ENCODE measurements at places on chromosomes 5 and 9.
A peak's percentile ranks its signal among the peaks of the same experiment; 100 is the strongest.

DNA sequence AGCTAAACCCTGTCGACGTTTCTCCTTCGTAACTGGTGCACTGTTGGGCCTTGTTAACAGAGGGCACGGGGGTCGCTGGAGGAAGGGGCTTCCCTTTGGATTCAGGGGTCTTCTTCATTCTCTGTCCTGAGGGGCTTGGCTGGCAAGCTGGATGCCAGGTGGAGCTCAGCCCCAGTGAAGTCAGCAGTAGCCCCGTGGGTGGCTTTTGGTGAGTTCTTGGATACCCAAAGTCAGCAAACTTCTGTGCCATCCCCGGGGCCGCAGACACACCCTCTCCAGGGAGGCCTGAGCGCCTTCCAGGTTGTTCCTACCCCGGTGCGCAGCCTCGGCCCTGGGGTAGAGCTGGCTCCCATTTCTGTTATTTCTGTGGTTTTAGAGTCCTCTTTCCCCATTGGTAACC is 12.3 kb upstream of the OBP2A start:
- H3K36me3 ChIP-seq: no peaks in the 10 kb centered on the region
- no peaks in the 10 kb centered on the region for H3K4me1 ChIP-seq
- H3K4me3 ChIP-seq: no peak overlapping the region
- no peak overlapping the region for H3K27ac ChIP-seq
- DNase-seq: no peak
- H3K27me3 ChIP-seq: peaks cover 14% of the 10 kb centered on the region

GRCh38 chr9:88947581-88948573 is 43.4 kb upstream of the S1PR3 start:
- DNase-seq: no peak
- no peaks in the 10 kb centered on the region for H3K36me3 ChIP-seq
- H3K27ac ChIP-seq: no peak overlapping the region
- H3K27me3 ChIP-seq: no peaks in the 10 kb centered on the region
- no peaks in the 10 kb centered on the region for H3K4me1 ChIP-seq

DNA sequence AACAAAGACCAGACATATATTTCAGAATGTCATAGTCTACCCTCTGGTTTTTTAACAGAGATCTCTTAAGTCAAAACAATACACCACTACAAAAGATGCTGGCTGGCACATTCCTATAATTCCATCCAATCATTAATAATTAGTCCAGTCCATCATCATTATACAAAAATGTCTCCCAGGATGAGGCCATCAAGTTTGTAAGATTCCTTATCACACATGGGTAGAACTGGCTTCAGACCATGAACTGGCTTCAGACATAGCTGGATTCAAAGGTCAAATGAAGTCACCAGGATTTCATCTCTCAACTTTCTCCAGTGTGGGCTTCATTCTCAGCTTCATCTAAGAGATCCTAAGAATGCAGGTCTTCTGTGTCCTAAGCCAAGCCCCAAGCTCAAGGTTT is 147.1 kb downstream of the ENC1 start:
- peaks cover 3% of the 10 kb centered on the region for H3K4me1 ChIP-seq
- H3K27ac ChIP-seq: no peak overlapping the region
- no peak for DNase-seq
- no peak overlapping the region for H3K4me3 ChIP-seq
- H3K27me3 ChIP-seq: no peaks in the 10 kb centered on the region
- H3K36me3 ChIP-seq: no peaks in the 10 kb centered on the region

GRCh38 chr9:29319736-29320513 is 1746.6 kb upstream of the C9orf72 start:
- no peak overlapping the region for H3K4me3 ChIP-seq
- no peaks in the 10 kb centered on the region for H3K36me3 ChIP-seq
- no peaks in the 10 kb centered on the region for H3K27me3 ChIP-seq
- H3K27ac ChIP-seq: no peak overlapping the region
- DNase-seq: no peak

DNA sequence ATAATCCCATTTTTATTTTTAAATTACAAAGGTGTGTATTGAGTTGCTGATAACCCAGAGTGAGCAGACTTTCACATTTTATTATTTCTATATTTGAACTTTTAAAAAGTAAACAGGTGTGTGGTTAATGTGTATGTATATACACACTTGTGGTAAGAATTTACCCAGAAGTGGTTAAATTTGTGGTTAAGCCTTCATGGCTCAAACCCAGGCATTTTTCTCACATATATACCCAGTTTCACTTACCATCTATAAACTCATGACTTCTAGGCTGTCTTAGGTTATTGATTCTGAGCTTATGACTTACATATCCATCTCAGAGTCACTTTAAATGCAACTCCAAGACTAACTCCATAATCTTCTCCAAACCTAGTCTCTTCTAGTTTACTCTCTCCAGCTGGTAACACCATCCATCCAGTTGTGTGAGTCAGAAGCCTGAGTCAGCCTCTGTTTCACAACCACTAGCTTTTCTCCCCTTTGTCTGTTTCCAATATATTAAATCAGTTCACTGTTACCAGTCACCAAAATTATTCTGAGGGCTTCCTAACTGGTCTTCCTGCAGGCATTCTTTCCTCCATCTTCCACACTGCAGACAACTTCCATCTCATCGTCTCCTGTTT is 20.2 kb downstream of the ZBED3 start:
- H3K27me3 ChIP-seq: no peaks in the 10 kb centered on the region
- peaks cover 11% of the 10 kb centered on the region for H3K36me3 ChIP-seq
- H3K4me1 ChIP-seq: no peaks in the 10 kb centered on the region

DNA sequence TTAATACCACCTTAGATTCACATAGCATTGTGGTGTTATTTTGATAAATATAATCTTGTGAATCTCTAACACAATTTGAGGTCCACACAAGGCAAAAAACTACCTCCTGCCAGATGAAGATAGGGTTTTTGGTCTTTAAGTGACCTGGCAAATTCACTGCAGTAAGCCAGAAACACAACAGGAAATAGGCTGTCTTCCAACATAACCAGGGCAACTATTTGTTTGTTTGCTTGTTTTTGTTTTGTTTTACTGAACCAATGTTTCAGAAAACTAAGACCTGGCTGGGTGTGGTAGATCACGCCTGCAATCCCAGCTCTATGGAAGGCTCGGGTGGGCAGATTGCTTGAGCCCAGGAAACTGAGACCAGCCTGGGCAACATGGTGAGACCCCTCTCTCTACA is 95.5 kb downstream of the USP20 start:
- H3K27me3 ChIP-seq: no peaks in the 10 kb centered on the region
- peaks cover 3% of the 10 kb centered on the region for H3K36me3 ChIP-seq
- DNase-seq: no peak
- H3K4me3 ChIP-seq: no peak overlapping the region

- H3K4me1 ChIP-seq: no peaks in the 10 kb centered on the region
- no peak overlapping the region for H3K27ac ChIP-seq
- DNase-seq: no peak
- H3K4me3 ChIP-seq: no peak overlapping the region
- H3K36me3 ChIP-seq: no peaks in the 10 kb centered on the region
These were observed 293.5 kb downstream of the HINT1 start for GRCh38 chr5:130871346-130872086.

- peaks cover 4% of the 10 kb centered on the region for H3K36me3 ChIP-seq
- H3K4me1 ChIP-seq: no peaks in the 10 kb centered on the region
- H3K4me3 ChIP-seq: no peak overlapping the region
- H3K27me3 ChIP-seq: no peaks in the 10 kb centered on the region
These were observed 185.0 kb downstream of the GAPVD1 start for GRCh38 chr9:125446561-125447094.

DNA sequence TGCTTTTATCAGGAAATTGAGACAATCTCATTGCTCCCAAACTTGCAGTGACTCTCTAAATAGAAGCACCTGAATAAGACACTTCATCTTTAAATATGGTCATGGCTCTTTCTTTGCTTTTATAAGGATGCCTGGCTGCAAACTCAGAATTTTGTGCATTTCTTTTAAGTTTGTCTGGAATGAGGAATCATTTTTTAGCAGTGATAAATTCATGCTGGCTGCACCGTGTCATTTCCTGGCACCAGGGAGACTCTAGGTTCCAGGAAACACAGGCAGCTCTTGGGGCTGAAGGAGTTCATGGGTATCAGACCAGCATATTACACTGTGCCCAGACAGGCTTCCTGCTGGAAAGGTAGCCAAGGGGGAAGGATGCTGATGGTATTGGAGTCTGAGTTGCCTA is 109.9 kb downstream of the NUDT12 start:
- no peak overlapping the region for H3K27ac ChIP-seq
- H3K36me3 ChIP-seq: no peaks in the 10 kb centered on the region
- H3K27me3 ChIP-seq: no peaks in the 10 kb centered on the region
- no peak overlapping the region for H3K4me3 ChIP-seq

- DNase-seq: no peak
- no peaks in the 10 kb centered on the region for H3K36me3 ChIP-seq
- H3K27me3 ChIP-seq: peaks cover 3% of the 10 kb centered on the region
- H3K4me1 ChIP-seq: no peaks in the 10 kb centered on the region
- no peak overlapping the region for H3K27ac ChIP-seq
These were observed 21.0 kb downstream of the ESM1 start for GRCh38 chr5:54964405-54964804.

GRCh38 chr5:123561230-123561629 is 49.3 kb downstream of the CSNK1G3 start:
- no peaks in the 10 kb centered on the region for H3K27me3 ChIP-seq
- H3K4me3 ChIP-seq: no peak overlapping the region
- DNase-seq: no peak
- no peak overlapping the region for H3K27ac ChIP-seq
- H3K36me3 ChIP-seq: peaks cover 1% of the 10 kb centered on the region
- no peaks in the 10 kb centered on the region for H3K4me1 ChIP-seq

- H3K4me1 ChIP-seq: peaks cover 9% of the 10 kb centered on the region
- no peak for DNase-seq
- H3K27ac ChIP-seq: no peak overlapping the region
- no peaks in the 10 kb centered on the region for H3K36me3 ChIP-seq
- no peak overlapping the region for H3K4me3 ChIP-seq
These were observed 156.3 kb downstream of the HMHB1 start for GRCh38 chr5:143968071-143968878.

- no peaks in the 10 kb centered on the region for H3K36me3 ChIP-seq
- H3K27me3 ChIP-seq: no peaks in the 10 kb centered on the region
- H3K27ac ChIP-seq: no peak overlapping the region
- DNase-seq: no peak
- H3K4me1 ChIP-seq: no peaks in the 10 kb centered on the region
- no peak overlapping the region for H3K4me3 ChIP-seq
These were observed 260.3 kb upstream of the ADAMTS16 start for GRCh38 chr5:4879693-4880303.

GRCh38 chr5:169044962-169045361 is 256.0 kb downstream of the SLIT3 start:
- H3K4me1 ChIP-seq: peaks cover under 1% of the 10 kb centered on the region
- no peaks in the 10 kb centered on the region for H3K27me3 ChIP-seq
- no peaks in the 10 kb centered on the region for H3K36me3 ChIP-seq
- H3K4me3 ChIP-seq: no peak overlapping the region
- no peak for DNase-seq

DNA sequence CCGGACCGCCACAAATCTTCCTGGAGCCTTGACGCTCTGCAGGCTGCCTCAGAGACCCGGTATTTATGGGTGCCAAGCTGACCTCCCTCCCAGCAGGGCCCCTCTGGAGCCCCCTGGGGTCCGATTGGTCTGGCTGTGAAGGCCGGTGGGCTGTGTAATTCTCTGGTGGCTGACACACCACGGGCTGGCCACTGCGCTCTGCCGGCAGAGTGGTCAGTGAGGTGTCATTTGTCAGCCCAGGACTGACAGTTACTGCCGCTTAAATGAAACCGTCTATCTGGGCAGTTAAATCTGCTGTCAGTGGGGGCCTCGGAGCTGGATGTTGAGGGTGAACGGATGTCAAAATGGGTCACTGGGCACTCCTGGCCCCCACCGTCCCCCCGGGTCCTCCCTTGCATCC is 10.7 kb downstream of the NR5A1 start:
- no peak overlapping the region for H3K4me3 ChIP-seq
- H3K4me1 ChIP-seq: no peaks in the 10 kb centered on the region
- H3K27me3 ChIP-seq: peaks cover 21% of the 10 kb centered on the region
- no peaks in the 10 kb centered on the region for H3K36me3 ChIP-seq

DNA sequence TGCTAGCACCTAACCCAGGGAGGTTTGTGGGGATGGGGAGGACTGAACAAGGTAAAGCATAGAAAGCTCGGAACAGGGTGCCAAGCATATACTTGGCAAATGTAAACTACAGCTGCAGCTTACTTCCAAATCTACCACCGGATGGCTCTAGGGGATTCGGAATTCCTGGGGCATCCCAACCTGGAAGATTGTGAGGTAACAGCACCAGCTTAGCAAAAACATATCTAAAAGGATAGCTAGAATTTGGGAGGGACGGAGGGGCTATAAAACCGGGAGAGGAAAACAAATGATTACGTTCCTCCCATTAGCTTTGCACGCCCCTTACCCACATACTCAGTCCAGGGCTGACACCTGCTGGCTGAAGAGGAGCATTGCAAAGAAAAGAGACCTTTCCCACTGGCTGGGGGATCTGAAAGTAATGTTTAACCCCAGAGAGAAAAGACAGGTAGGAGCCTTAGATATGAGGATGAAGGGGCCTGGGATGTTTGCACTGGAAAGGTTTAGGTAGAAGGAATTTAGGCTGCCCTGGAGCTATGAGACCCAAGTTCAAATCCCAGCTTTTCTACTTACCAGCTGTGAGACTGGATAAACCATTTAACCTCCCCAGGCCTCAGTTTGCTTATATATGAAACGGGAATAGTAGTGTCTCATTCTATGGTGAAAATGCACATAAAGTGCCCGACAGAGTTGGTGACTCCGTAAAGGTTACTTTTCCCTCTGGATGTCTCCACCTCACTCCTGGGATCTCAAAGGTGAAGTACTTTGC is 73.6 kb downstream of the FAM114A2 start:
- H3K27me3 ChIP-seq: no peaks in the 10 kb centered on the region
- peaks cover 3% of the 10 kb centered on the region for H3K4me1 ChIP-seq
- H3K4me3 ChIP-seq: peak overlapping the region; percentile 25
- no peak overlapping the region for H3K27ac ChIP-seq
- H3K36me3 ChIP-seq: no peaks in the 10 kb centered on the region
- no peak for DNase-seq

DNA sequence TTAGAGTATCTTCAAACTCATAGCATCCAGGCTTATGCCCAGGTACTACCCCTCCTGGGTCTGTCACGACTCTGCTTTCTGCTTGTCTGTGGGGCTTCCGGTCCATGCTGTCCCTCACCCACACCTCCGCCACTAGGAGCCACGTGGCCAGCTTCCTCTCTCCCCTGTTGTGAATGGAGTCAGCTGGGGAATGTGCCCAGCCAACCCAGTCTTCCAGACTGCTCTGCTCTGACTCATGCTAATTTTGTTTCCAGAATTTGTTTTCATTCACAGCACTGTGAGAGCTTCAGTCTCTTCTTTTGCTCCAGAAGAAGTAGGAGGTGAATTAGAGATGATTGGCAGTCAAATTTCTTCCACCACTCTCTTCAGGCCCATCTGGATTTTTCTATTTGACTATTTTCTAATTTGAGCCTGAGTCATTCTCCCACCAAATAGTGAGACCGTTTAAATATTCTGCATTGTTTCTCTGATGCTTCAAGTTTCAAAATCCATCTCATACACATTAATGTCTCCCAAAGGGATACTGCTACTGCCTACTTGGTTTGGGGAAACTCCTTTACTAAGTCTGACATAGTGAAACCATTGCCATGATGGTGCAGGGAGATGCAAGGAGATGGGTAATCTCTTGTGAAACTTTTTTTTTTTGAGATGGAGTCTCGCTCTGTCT is 424.1 kb upstream of the KIF2A start:
- no peaks in the 10 kb centered on the region for H3K27me3 ChIP-seq
- no peaks in the 10 kb centered on the region for H3K36me3 ChIP-seq
- H3K27ac ChIP-seq: no peak overlapping the region
- peaks cover 13% of the 10 kb centered on the region for H3K4me1 ChIP-seq
- DNase-seq: no peak

- H3K27me3 ChIP-seq: no peaks in the 10 kb centered on the region
- H3K4me3 ChIP-seq: no peak overlapping the region
- no peak overlapping the region for H3K27ac ChIP-seq
These were observed 5.2 kb upstream of the ST6GALNAC6 start for GRCh38 chr9:127904561-127905003.

- H3K4me3 ChIP-seq: no peak overlapping the region
- H3K27me3 ChIP-seq: no peaks in the 10 kb centered on the region
- no peaks in the 10 kb centered on the region for H3K36me3 ChIP-seq
- no peak overlapping the region for H3K27ac ChIP-seq
These were observed 108.9 kb downstream of the GDNF start for GRCh38 chr5:37730896-37731455.

Measured in keratinocyte (primary cell).